ENCODE measurements at places on chromosomes 4 and X.

- peak; percentile 7 for DNase-seq
These were observed 132.4 kb downstream of the MAGEC1 start for GRCh38 chrX:142036116-142036515.

- DNase-seq, result no peak
These were observed 45.7 kb downstream of the RBM47 start for GRCh38 chr4:40583850-40584439.

DNA sequence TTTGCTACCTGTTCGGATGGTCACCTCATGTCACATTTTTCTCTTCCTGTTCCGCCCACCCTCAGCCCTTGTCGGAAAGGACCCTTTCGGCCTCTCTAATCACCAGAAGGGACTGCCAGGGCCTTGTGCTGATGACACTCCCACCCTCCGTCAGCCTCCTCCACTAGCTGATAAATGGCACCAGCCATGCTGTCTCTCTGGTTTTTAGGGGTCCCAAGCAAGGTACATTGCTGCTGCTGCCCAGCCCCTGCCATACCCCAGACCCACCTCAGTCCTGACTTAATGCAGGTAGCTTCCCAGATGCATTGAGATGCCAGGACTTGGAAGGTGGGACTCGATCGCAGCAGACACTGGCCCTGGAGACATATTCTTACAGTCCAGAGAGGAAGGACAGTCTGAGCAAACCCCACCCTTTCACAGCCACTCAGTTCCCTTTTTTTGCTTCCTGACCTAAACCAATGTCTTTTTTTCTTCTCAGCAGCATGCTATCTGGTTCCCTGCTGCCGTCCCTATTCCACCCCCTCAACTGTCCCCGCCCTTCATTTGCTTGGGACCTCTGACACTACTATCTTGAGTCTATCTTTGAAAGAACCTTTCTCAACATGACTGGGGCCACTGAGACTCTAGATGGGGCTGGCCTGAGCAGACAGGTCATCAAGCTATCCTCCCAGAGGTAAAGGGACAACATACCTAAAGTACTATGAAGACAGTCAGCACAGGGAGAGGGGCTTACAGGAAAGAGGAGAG is at the start of gene BTK:
Gene BTK, minus strand, starts transcription at position 397 of the 747 bp plus-strand sequence. CDS start 10,907 bp downstream, outside the sequence.
- no peak for DNase-seq

DNA sequence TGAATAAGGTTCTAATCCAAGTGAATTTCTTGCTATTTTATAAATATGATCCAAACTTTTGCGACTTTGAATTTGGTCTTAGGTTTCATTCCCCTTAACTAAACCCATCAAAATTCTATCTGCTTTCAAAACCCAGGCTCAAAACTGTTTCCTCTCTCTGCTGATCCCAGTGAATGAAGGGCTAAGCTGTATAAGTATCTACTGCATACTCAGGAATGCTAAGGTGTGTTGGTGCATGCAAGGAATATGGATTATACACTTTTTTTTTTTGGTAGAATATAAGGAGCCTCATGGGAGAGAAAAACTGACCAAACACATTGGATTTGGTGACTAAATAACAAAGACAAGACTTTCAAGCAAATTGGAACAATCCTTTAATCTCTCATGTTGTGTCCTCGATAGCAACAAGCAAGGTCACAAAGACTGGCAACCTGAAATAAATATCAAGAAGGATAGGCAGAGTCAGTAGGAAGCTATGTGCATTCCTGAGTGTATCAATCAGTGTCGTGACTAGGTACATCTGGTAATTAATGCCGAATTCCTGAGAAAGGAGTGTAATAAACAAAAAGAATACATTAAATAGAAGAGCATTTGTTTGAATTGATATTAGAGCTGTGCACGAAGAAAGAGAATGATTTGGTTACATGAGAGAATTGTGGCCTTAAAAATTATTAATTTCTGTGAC is 74.3 kb upstream of the KCTD8 start:
- no peak for DNase-seq

DNA sequence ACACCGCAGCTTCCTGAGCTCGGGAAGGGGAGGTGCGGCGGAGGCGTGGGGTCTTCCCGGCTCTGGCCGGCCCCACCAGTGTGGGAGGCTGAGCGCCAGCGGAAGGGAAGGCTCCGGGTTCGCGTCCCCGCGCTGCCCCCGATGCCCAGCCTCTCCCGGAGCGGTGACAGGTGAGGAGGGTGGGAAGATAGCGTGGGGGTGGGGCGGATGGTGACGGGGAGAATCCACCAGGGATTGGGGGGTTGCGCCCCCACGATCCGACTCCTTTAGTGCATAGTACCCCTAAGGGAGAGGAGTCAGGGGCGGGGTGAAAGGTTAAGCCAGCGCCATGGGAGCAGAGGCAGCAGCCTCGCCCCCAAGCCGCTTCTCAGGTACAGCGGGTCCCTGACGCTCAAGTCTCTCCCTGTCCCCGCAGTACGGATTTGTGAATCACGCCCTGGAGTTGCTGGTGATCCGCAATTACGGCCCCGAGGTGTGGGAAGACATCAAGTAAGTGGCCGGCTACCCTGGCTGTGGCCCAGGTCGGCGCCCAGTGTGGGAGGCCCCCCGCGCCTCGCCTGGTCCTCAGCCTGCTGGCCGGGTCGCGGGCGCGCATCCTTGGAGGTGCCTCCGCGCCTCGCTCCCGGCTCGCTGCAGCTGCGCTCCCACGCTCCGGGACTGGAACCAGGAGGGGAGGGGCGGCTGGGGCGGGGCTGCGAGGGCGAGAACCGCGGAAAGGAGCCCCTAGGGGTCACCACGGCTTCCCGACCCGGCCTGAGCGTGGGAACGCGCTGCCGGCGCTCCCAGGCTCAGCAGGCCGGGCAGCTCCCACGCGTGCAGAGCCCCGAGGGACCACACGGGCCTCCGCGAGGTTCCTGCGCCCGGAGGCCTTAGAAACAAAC is 791 bp downstream of the GUCY1B1 start:
- DNase-seq, result peak; percentile 32

- DNase-seq, result no peak
These were observed 69.7 kb upstream of the TLR3 start for GRCh38 chr4:185999207-185999606.

DNA sequence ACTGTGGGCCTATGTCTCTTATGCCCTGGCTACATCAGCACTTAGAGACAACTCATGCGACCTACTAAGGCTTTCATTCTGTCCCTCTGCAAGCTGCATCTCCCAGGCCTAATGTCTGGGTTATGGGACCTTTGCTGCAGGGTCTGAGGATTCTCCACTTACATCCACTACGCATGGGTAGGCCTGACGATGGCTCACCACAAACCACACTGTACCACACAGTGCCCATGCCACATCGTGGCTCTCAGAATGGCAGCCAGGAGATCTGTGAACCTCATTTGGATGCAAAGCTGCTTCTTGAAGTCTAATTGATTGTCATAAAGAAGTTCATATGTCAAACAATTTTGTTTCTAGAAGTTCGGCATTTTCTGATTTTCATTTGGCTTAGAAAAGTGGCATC is 84.6 kb upstream of the BEND4 start:
- DNase-seq, result no peak

- no peak for DNase-seq
These were observed 488.5 kb downstream of the RPA4 start for GRCh38 chrX:97372001-97372766.

GRCh38 chr4:142041788-142042187 is 405.4 kb downstream of the IL15 start:
- DNase-seq, result no peak

GRCh38 chr4:3871181-3871852 is 105.1 kb downstream of the ADRA2C start:
- DNase-seq, result no peak

DNA sequence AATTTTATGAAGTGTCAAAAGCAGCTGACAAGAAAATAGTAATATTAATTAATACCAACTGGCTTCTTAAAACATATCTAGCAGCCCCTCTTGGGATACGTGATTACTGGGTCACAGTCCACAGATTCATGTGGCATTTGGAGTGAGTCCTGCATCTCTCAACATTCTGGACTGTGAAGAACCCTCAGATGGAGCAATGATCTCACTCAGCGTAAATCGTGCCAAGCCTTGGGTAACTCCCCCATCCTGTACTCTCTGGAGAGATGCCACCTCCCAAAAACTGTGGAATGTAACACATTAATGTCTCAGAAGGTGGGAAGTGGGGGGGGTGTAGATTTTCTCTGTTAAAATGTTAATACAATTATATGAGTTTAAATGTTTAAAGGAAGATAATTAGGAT is 118.2 kb upstream of the IQCM start:
- DNase-seq, result no peak

- no peak for DNase-seq
These were observed 2.5 kb downstream of the CACNA1F start for GRCh38 chrX:49230500-49231232.

- no peak for DNase-seq
These were observed 17.9 kb downstream of the LRPAP1 start for GRCh38 chr4:3514221-3514780.

- DNase-seq, result no peak
These were observed 167.5 kb upstream of the DGKK start for GRCh38 chrX:50638123-50638522.

DNA sequence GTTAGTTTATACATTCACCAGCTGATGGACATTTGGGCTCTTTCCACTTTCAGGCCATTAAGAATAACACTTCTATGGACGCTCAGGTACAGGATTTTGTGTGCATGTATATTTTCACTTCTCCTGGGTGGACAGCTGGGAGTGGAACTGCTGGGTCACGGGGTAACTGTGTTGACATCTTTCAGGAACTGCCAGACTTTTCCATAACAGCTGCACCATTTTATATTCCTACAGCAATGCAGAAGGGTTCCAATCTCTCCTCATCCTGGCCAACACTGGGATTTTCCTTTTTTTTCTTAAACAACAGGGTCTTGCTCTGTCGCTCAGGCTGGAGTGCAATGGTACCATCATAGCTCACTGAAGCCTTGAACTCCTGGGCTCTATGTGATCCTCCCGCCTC is 11.9 kb downstream of the HAUS7 start:
- no peak for DNase-seq

DNA sequence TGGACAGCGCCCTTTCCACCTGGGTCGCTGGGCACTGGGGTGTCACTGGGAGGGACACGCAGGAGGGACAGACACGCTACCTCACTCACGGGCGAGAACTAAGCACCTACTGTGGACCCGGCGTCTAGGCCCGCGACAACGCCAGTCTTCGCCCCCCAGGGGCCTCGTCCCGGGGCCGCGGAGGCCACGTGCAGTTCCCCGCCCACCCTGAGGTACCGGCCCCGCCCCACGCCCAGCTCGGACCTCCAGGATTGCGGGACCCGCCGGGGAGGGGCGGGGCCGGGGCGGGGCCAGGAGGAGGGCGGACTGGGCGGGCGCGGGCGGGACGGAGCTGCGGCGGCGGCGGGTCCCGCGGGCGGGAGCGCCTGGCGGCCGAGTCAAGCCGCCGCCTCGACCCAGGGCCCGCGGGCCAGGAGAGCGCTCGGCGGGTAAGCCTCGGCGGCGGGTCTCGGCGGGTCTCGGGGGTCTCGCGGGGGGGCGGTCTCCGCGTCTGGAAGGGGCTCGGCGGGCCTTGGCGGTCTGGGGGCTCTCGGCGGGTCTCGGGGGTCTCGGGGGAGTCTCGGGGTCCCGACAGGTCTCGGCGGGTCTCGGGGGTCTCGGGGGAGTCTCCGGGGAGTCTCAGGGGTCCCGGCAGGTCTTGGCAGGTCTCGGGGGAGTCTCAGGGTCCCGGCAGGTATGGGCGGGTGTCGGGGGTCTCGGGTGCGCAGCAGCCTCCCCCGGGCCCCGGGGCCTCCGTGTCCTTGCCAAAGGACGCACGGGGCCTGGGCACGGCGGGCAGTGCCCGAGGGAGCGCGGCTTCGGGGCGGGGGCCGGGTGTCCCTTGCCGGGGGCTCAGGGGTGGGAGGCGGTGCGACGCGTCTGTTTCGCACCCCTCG is at the start of gene SH3BP2:
Gene SH3BP2, plus strand, starts transcription at position 375 of the 875 bp plus-strand sequence. CDS start 27,533 bp downstream, outside the sequence.
- DNase-seq, result peak; percentile 78

GRCh38 chr4:8540586-8540985 is 39.6 kb upstream of the GPR78 start:
- no peak for DNase-seq

GRCh38 chrX:95063554-95063953 is 1389.5 kb downstream of the FAM133A start:
- DNase-seq, result no peak

DNA sequence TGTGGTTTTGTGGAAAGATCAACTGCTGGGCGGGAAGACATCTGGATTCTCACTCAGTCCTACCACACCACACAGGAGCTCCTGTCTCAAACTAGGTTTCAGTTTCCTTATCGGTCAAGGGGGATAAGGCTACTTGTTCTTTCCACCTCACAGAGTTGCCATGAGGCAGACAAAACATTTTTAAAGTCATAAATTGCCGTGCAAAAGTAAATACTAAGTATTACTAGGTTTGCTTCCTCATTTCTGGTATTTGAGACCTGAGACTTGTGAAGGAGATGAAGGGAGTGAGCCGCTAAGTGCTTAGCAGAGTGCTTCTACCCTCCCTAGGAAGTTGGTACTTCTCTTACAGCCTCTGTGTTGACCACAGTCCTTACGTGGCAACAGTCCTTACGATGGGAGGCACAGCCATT is 1.5 kb downstream of the LAP3 start:
- no peak for DNase-seq

DNA sequence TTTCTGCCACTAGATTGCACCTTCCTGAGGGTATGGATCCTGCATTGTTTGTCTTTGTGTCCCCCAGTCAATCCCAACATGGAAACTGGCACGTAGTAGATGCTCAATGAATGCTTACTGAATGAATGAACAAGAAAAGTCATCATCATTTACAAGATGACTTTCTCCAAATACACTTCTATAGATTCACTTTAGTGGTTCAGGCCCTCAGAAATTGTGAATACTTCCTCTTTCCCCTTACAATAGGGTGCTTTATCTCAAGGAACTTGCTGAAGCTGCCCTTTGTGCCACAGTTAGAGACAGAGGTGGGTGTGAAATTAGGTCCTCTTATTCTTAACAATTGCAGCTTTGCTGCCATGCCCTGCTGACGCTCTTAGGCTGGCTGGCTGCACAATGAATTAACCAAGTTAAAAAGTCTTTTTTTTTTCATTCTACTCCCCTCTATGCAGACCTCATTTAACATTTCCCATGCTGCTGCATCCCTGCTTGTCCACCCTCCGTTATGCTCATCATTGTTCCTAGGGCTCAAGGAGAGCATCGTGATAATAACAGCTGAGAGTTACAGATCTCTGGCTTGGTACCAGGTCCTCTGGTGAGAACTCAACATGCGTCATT is 108.0 kb upstream of the ZNF518B start:
- no peak for DNase-seq

DNA sequence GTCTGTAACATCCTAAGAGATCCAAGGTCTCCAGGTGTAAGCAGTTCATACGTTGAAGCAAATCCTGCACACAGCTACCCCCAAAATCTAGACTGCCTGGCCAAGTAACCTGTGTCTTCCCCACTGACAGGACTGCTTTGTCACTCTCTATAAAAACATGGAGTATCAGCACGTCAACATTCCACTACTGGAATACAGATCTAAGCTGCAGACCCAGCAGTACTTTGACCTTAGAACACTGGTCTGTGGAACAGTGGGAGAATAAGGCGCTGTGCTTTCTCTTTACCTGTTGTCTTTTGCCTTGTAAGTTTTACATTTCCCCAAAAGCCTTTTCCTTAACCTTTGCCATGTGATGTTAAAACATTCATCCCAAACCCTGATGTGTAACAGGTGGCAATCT is 137.4 kb downstream of the JADE1 start:
- no peak for DNase-seq

GRCh38 chr4:825063-825970 is 612 bp downstream of the CPLX1 start:
- peak; percentile 67 for DNase-seq

Data from HTR-8/SVneo (cell line).